ENCODE measurements at places on chromosomes 7 and 10. TPM values are rescaled to one million over a fixed set of nuclear protein-coding genes. Genes with fewer than 3 reads are reported as not detected.

The DOCK1 gene
- 28.4 TPM for total RNA-seq

The CH25H gene
- not detected for total RNA-seq

The DGKB gene
- 0.41 TPM for total RNA-seq

The BEND7 gene
- 0.31 TPM for total RNA-seq

The ING3 gene
- total RNA-seq = 8.3 TPM

The ADAM8 gene
- 78.5 TPM for total RNA-seq

The BET1 gene
- 12.7 TPM for total RNA-seq

The ADAM12 gene
- not detected for total RNA-seq

DNA sequence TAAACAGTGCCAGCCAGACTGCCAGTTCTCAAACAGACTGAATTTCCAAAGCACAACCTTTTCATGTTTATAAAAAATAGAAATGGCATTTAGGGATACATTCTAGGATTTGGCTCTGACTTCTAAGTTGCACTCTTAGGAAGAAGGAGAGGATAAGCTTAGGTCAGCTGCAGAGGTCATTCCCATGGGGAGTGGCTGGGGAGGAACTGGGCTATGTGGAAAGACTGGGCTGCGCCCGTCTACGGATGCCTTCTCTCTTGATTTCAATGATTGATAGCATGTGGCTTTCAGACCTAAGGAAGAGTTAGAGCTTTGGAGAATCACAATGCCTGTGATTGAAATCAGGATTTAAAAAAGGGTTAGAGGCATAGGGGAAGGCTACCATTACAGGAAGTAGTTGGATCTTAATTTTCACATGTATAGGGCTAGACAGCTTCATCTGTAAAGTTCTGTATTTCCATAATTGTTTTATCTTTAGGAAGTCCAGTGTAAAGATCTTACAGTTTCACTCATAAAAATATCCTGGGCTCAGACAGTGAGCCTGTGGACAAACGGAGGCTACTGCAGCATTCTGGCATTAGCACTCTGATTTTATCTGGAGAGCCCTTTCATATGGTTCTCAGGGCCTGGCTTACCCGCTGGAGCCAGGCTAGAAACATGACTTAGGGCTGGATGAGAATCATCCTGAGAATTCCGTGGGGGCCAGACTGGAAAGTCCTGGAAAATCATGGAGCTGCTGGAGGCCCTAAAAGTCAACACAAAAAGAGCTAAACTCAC, 29.5 kb downstream of the NUDT5 start:
- DNase-seq = no peak

DNA sequence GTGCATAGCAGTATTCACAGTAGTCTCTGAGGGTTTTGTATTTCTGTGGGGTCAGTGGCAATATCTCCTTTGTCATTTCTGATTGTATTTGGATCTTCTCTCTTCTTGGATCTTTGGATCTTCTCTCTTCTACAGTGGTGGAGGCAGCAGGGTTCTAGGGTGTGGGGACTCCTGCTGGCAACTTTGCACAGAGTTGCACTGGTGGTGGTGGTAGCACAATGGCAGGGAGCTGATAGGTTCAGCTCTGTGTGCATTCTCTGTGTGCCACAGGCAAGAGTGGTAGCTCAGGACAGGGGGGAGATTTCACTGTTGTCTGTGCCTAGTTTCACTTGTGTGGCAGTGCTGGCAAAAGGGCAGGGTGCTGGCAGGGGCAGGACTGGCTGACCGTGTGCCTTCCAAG, 35.1 kb upstream of the PRSS37 start:
- DNase-seq = no peak

GRCh38 chr7:91165846-91166230, 98.4 kb upstream of the FZD1 start:
- no peak for DNase-seq

GRCh38 chr10:126199221-126199998, 188.9 kb downstream of the ADAM12 start:
- no peak for DNase-seq

- DNase-seq = no peak
These were observed 173.6 kb downstream of the ARL4A start for GRCh38 chr7:12861070-12861469.

GRCh38 chr7:150931199-150931869, 46.8 kb downstream of the KCNH2 start:
- no peak for DNase-seq

DNA sequence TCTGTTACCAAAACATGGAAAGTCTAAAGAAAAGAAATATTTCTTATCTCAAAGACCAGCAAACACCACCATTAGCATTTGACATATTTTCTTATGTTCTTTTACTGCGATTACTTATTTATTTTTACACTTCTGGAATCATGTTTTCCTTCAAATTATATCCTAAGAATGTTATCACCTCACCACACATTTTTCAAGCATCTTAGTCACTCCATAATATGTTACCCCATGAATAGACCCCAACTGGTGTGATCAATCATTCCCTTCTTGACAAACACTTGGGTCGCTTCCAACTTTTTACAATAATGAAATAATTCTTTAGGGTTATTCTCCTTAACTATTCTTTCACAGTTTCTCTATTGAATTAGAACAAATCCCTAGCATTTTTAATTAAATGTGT, 67.4 kb downstream of the AMPH start:
- no peak for DNase-seq

DNA sequence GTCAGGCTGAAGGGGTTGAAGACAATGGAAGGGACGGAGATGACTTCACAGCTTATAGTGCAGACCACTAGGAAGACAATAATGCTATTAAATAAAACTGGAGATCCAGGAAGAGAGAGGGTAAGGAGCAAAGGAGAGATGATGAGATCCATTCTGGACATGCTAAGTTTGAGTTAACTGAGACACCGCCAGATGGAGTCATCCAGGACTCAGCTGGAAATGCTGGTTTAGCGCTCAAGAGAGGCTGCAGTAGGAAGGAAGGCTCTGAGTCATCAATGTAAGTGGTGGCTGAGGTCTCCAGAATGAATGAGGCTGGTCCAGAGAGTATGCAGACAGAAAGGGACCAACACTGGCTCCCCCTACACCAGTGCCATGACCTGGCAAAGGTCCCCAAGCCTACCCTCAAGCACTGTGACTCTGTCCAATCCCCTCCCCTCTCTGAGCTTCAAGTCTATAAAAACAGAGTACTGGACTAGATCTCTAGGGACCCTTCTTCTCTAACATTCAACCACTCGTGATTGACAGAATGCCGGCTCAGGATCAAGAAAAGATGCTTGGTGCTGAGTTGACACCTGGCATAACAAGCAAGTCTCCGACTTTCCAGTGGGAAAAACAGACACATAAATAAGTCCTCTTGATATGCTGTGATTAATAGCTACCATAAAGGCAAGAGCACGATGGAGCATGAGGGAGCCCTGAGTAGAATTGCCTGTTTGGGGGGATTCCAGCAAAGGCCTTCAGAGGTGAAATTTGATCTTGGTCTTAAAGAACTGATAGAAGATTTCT, 8.9 kb downstream of the GFRA1 start:
- DNase-seq = no peak

DNA sequence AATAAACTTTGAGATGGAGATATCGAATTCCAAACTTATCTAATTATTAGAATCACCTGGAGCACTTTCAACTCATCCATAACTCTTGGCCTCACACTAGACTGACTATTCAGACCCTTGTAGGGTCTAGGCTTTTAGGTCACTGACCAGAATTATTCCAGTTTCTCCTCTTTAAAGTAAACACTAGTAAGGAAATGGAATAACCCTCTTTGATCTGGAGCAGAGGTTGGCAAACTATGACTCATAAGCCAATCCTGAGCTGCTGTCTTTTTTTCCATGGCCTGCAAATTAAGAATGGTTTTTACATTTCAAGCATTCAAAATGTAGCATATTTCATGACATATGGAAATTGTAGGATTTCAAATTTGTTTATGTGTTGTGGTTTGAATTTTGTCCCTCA, 1601.9 kb downstream of the REEP3 start:
- DNase-seq = peak; percentile 76
